ENCODE measurements at places on chromosomes 13 and 19.

GRCh38 chr19:2983351-2984214, 6.2 kb downstream of the TLE6 start:
- DNase-seq = peak; percentile 46

- DNase-seq = no peak
Observed at GRCh38 chr13:34751044-34751443, 191.0 kb upstream of the NBEA start.

GRCh38 chr13:105047676-105048295, 1487.7 kb downstream of the EFNB2 start:
- no peak for DNase-seq

DNA sequence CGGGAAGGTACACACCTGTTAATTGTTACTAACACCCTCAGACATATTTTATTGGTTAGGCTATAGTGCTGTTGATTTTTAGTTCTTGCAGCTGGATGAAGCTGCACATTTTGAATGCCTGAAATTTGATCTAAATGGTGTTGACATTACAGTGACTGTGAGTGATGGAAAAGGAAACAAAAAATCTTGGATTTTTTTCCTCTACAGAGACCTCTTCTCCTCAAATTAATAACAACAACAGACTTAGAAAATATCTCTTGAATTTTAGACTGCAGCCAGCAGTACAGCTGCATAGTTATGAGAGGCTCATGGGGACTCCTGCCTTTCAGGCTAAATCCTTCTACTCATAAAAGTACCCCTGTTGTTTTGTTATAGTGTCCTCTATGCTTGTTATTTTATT, 500.5 kb upstream of the SPRY2 start:
- no peak for DNase-seq

DNA sequence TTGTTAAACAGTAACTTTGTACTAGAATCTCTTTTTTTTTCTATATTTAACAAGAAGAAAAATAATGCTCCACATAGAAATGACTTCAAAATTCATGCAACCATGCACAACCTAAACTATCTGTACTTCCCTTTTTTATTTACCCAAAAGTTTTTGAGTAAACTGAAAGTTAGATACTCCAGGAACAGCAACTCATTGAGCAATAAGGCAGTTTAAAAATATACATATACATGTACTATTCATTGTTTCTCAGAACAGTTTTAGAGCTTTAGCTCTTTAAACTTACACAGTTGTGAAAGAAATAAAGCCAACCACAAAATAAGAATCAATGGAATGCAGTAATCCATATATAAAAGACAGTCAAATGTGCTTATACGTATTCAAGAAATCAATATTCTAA, 39.2 kb downstream of the MTMR6 start:
- DNase-seq = no peak

- DNase-seq = no peak
Observed at GRCh38 chr19:33784432-33784831, 12.2 kb upstream of the KCTD15 start.

GRCh38 chr13:79547211-79548195, 66.5 kb downstream of the NDFIP2 start:
- no peak for DNase-seq

DNA sequence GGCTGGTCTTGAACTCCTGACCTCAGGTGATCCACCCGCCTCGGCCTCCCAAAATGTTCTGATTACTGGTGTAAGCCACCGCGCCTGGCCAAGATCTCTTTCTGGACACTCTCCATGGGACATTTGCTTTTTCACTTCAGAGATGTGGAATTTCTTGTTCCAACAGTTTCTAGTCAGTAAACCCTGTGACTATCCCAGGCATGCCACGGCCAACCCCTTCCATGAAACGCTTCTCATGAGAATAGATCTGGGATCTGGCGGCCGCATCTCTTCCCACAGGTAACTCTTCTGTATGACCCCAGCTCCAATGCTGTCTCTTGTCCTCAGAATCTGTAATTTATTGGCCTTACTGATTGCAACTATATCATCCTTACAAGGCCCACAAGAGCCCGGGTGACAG, 16.2 kb downstream of the PLPP2 start:
- no peak for DNase-seq

DNA sequence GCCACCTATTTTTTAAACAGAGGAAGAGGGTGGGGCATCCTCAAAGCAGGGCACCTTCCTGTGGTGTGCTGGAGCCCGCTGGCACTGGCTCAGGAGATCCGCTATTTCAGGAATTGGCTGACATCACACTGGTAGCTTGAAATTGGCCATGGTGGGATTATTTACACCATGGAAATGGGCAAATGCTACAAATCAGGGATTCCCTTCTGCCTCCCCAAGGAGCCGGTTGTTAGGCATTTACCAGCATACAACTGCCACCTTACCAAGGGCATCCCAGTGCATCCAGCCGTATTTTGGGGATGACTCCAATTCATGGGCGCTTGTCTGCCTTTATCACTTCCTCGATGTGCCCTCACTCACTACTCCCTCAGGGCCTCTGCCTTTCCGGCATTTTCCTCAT, 14.2 kb downstream of the HRC start:
- DNase-seq = no peak

GRCh38 chr13:21637296-21637695, 33.3 kb upstream of the MICU2 start:
- DNase-seq = peak; percentile 93

DNA sequence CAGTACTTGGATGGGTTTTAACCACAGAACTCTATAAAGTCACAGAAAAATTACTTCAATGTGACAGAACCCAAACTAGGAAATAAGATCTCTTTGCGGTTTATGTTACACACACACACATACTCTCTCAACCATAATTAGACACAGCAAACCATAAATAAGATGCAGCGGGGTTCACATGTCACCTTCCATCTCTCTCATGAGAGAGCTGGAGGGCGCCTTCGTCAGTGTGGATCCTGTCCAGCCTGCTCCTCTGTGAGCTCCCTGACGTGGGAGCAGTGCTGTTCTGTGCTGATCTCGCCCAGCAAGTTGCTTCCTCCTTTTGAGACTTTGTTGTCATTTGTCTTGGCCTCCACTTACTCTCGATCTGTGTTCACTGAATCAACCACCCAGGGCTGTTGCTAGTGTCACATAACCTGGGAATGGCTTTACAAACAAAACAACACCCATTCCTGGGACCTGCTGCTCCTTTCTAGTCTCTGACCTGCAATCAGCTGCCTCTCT, 204.9 kb upstream of the KL start:
- DNase-seq = peak; percentile 19

GRCh38 chr13:32537580-32538142, 934 bp downstream of the N4BP2L2 start:
- DNase-seq = no peak

DNA sequence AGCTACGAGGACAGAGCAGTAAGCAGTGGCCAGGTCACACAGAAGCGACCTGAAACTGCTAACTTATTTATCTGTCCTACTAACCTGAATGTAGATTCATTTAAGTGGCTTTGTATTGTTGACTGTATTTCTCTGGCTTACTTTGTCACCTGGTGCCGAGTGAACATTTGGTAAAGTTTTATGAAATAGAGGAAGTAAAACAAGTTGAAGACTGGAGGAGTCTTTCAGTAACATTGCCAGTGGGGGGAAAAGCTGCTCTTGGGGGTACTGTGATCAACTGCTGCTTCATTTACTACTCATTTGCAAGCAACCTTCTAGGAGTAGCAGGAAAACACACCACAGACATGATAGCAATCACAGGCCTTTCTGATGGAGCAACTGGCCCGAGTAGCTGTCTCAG, 615.0 kb downstream of the FGF9 start:
- no peak for DNase-seq

DNA sequence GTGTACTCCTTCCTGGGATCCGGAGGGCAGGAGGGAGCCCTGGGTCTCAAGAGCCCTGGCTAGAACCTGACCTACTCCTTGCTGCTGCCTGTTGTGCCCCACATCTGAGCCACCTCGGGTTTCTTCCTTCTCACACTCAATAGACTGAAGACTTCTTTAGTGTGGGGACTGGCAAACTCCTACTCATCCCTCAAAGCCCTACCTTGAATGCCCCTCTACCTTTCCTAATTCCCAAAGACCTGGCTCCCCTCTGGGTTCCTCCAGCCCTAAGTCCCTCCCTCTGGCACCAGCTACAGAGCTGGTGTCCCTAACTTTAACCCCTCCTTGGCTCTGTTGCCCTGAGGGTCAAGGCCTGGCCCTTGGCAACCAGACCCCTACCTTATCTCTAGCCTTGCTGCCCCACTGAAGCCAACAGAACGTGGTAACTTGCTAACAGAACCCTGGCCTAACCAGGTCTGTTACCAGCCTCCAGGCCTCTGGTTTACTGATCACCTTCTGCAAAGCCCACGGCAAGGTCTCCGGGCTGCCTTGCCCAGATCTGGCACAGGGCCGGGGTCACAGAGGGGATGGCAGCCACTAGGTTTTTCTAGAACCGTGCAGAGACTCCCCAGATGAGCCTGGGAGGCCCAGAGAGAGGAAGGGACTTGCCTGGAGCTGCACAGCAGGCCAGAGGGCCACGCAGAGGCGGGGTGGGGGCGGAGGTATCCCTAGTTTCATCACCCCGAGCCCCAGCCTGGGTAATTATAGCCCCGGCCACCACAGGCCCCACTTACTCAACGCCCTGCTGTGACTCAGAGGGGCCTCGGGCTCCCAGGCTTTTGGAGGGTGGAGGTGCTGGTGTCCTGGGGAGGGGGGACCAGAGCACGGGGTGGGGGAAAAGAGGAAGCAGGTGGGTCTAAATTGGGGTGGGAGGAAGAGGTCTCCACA, 15.3 kb downstream of the ZBTB7A start:
- no peak for DNase-seq

GRCh38 chr13:102091231-102091630, 310.6 kb downstream of the FGF14 start:
- DNase-seq = peak; percentile 6

DNA sequence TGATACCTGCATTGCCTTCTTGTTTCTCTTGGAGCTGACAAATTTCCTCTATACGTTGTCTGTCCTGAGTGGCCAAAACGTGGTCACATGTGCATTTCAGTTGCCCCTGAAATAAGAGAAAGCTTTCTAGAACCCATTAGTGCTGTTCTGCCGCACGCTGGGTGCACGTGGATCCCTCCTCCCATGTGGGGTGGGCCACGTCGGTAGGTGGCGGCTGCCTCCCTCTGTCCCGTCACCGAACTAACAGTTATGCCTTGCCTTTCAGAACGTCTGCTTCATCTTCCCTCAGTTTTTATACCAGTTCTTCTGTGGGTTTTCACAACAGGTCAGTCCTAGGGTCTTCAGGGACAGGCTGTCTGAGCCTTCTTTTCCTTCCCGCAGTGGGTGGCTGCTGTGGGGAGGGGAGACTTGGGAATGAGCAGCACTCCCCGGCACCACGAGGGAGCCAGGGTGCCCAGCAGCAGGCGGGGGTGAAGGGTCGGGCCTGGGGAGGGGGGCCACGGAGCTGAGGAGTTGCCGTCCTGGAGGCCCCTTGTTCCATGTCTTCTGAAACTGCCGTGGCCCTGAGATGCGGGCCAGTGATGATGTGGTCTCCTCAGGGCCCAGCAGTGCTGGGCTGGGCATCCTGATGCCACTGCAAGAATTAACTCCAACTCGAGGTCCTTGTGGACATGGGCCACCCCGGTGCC, 109.7 kb upstream of the MCF2L start:
- DNase-seq = no peak

DNA sequence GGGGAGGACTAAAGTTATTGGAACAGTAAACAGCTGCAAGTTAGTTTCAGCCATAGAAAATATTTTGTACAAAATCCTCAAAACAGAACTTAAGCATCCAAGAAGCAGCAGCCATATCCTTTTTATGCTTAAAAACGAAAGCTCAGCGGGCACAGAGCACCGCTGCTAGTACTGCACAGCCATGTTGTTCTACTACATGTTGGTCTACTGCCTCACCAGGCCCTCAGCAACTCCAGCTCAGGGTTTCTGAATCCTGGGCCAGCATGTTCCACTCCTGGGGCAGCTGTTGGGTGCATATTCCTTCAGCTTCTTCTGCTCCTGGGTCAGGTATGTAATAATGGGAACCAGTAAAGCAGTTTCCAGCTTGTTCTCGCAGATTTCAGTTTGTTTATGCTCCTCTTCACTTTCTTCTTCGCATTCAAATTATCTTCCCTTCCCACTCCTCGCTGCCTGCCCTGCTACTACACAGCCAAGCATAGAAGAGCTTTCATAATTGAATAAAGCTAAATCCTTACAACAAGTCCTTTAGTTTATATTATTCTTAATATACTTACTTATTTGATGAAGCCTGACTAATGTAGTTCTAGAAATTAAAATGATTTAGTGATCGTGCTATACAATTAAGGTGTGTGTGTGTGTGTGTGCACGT, 820.5 kb upstream of the ATXN8OS start:
- DNase-seq = no peak

DNA sequence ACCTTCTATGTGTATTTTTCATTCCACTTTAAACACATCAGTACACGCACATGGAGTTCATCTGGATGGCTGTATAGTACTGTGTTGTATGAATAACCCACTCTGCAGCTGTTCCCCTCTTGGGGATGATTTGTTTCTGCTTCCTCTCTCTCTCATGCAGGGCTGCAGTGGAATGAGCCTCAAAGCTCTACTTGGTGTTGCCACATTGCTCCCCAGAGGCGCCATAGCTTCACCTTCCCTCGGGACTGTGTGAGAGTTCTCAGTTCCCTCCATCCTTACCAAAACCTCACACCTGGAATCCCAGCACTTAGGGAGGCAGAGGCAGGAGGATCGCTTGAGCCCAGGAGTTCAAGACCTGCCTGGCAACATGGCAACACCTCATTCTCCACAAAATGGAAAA, 28.4 kb upstream of the GPR183 start:
- no peak for DNase-seq

GRCh38 chr19:55197528-55197927, 11.8 kb downstream of the PTPRH start:
- no peak for DNase-seq

GRCh38 chr19:1503089-1503924, 9.5 kb downstream of the ADAMTSL5 start:
- no peak for DNase-seq

GRCh38 chr13:19567820-19568534, 6.6 kb upstream of the TPTE2 start:
- DNase-seq = no peak

DNA sequence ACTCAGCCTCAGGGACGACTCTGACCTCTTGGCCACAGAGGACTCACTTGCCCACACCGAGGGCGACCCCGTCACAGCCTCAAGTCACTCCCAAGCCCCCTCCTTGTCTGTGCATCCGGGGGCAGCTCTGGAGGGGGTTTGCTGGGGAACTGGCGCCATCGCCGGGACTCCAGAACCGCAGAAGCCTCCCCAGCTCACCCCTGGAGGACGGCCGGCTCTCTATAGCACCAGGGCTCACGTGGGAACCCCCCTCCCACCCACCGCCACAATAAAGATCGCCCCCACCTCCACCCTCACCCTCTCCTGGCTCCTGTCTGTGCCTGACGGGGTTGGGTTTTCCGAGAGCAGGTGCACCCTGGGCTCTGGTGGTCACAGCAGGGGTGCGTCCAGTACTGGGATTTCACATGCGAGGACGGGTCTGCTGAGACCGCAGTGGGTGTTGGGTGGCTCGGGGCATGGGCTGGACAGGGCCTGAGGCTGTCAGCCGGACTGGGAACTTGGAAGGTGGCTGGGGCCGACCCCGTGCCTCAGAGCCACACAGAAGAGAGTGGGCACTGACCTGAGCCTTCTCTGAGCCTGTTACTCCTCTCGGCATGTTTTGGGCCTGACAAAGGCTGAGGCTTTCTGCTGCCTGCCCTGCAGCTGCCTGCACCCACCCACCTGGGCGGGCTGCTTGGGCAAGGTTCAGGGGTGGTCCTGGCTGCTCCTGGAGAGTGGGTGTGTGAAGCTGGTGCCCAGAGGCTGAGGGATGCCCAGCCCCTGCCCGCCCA, 6.3 kb upstream of the HCN2 start:
- DNase-seq = no peak
